Right hindlimb (tissue), 1 donor: ENCODE measurements at places on chromosomes 1 and 21.

GRCh38 chr1:97563926-97564325 lies 356.9 kb downstream of the DPYD start:
- no peak for DNase-seq

DNA sequence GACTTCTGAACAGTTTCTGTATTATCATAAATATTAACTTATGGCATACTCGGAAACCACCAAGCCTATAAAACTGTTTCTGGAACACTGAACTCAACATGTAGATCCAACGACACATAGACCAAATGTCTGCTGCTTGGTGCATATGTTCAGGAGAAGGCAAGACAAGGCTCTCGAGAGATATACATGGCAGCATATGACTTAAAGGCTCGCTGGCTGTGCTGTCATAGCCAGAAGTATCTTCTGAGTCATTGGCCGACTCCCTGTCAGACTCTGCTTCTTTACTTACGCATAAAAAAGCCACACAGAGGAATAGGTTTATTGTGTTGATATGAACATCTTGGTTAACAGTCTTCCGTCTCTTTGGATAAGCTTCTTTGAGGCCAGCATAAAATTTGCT lies 60.6 kb downstream of the LYST start:
- DNase-seq: no peak

DNA sequence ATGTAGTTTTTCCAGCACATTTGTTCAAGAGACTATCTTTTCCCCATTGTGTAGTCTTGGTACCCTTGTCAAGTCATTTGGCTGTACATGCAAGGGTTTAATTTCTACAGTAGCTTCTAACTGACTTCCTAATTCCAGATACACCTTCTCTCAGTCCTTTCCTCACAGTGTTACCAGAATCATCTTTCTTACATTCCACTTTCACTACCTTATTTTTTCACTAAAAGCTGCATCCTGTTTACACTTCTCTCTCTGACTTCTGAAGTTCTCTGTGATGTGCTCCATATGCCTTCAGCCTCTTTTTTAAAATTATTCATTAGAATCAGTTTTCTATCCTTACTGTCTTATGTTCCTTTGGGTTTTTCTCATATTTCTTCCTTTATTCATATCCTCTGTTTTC lies 57.1 kb upstream of the RWDD3 start:
- no peak for DNase-seq

DNA sequence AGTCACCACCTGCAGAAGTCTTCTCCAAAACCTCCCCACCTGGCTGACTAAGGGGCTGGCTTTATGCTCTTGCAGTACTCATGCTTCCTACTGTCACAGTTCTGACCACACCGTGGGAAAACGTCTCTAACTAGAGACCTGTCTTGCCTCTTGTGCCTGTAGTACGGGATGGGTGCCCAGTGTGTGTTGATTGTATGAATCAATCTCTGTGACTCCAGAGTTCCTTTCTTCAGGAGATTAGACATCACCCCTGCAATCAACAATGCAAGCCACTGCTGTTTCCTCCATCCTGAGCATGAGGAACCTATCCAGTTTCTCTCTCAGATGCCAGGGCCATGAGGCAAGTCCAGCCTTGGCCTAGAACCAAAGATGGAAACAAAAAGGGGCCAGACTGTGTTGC lies 64.1 kb downstream of the LRRN2 start:
- no peak for DNase-seq

DNA sequence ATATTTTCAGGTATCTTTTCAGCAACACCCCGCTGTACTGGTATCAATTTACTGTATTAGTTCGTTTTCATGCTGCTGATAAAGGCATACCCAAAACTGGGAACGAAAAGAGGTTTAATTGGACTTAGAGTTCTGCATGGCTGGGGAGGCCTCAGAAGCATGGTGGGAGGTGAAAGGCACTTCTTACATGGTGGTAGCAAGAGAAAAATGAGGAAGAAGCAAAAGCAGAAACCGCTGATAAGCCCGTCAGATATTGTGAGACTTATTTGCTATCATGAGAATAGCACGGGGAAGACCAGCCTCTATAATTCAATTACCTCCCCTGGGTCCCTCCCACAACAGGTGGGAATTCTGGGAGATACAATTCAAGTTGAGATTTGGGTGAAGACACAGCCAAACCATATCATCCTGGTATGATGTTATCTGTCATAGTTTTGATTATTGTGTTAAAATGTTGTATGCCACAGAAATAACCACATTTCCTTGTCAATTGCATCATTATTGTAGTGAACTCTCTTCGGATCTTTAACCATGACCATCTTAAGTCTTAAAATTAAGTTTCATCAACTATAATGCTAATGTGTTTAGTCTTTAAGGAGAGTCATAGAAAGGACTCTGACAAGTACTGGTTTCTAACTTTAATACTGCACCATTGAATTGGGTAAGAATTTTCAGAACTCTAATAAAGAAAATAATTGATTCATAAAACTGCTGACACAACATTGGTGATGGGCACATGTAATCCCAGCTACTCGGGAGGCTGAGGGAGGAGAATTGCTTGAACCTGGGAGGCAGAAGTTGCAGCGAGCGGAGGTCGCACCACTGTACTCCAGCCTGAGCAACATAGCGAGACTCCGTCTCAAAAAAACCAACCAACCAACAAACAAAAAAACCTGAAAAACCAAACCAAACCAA lies 58.2 kb downstream of the TBX19 start:
- no peak for DNase-seq

DNA sequence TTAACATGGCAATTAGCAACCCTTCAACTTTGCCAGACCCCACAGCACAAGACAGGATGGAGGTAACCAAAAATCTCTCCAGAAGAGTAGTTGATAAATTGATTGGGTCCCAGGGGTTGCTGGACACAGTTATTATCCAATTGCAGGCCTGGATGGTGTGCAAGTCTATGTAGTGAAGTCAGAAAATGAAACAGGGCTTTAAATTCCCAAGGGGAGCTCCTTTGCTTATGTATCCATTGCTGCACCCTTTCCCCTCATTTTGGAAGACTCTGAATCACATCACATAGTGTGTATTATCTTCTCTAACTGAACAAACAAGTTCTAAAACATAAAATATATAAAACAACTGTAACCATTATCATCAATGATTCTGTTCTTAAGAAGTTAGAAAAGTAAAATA lies 550.2 kb downstream of the LMO4 start:
- no peak for DNase-seq

DNA sequence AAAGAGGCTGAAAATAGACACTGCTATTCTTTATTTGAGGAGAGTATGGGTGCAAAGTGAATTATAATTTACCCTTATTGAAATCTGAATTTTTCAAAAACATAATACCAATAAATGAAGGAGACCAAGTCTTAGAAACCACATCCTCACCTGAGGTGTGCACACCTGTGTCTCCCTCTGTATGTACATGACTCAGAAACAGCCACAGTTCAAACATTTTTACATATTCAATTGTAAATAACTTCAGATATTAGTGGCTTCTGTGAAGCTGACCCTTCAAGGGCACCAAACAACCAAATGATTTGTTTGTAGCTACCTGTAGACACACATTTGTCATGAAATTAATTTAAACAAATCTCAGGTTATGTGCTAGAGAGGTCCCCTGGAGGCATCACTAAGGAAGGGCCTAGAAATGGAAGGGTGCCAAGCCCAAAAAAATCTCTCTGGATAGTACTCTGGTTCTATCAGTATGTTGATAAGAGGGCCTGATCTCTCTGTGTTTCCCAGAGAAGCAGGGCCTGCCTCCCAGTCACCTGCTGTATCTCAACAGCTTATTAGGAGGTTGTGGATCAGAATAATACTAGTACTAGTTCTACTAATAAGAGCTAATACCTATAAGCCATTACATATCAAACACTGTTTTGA lies 28.1 kb downstream of the ERI3 start:
- no peak for DNase-seq

- DNase-seq: no peak
These were observed 28.0 kb upstream of the LRRN2 start for GRCh38 chr1:204713541-204713940.

- DNase-seq: no peak
These were observed 65.7 kb downstream of the MAP3K21 start for GRCh38 chr1:233393084-233393840.

DNA sequence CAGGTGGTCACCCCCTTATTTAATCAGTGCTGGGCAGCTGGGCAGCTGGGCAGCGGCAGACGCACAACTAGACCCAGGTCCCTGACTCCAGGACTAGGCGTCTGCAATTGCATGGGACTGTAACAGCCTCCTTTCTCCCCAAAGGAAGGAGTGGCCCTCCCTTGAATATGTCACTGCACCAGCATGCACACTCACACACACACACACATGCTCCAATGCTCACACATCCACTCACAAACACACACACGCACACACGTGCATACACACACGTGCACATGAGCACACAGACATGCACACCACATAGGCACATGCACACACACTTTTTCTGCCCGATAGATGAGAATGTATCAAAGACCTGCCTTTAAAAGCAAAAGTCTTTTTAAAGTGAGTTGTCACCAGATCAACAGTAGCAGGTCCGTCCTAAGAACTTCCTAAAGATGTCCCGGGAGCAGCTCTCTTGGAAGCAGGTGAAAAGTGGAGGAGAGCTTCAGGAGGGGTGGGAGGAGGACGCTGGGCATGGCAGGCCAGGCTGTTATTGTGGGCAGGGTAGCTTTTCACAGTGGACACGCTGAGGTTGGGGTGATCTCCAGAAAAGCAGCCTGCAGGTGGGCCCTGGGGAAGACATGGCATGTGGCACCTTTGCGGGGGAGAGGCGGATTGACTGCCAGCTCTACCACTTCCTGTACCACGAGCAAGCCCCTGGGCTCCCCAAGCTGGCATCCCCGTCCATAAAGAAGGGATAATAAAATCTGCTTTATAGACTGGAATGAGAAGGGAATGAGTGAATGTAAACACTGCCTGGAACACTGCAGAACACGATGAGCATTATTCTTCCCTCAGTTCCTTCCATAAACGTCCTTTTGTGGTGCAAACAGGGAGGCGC lies 1.7 kb downstream of the PDE9A start:
- no peak for DNase-seq
